ENCODE measurements at places on chromosomes 3 and 15. TPM values are rescaled to one million over a fixed set of nuclear protein-coding genes. Genes with fewer than 3 reads are reported as not detected.

Gene SIDT1
- 0.66 TPM for total RNA-seq

DNA sequence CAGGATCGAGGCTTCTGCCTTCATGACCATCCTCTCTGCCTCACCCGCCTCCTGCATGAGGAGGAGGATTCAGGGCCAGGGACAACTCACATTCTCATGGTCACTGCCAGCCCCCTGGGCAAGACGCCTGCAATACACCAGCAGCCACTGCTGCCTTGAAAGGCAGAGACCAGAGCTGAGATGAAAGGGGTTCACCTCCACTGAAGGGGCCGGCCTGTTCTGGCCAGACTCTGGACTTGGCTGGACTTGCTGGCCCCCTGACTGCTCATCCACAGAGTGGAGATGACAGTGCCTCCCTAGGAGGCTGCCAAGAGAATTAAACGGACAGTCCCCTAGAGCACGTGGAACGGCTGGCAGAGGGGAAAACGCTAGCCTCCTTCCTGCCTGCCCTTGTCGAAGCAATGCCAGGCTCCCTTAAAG, 35.2 kb downstream of the MGLL start:
- peak; percentile 87 for DNase-seq

- DNase-seq, result no peak
These were observed 419 bp upstream of the CALML4 start for GRCh38 chr15:68205558-68205944.

Gene SLC28A1
- 0.42 TPM for total RNA-seq

- DNase-seq, result no peak
These were observed 6.9 kb downstream of the CAND2 start for GRCh38 chr3:12803371-12803770.

Gene ADAMTSL3
- total RNA-seq, result 31.3 TPM

Gene ZWILCH
- 2.2 TPM for total RNA-seq

Gene SCN11A
- total RNA-seq, result 0.06 TPM

Gene SPESP1
- 2.0 TPM for total RNA-seq

Gene LRRC3B
- total RNA-seq, result not detected

DNA sequence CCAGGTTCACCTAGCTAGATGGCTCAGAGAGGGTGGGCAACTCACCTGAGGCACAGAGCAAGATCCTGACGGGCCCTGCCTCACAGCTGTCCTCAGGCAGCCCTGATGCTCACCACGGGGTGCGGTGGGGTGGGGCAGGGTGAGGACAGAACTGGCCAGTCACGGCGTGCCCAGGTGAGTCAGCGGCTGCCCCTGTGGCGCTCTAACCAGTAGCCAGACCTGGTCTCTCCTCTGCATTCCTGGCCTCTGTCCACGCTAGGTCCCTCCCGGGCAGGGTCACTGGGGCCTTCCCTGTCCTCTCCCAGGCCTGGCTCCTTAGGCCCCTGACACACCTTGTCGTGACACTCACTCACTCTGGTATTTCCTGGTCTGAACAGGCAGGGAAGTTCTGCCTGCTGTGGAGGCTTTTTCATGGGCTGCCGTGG, 901 bp downstream of the ALS2CL start:
- no peak for DNase-seq

GRCh38 chr15:79089890-79090486, 592 bp downstream of the RASGRF1 start:
- DNase-seq, result no peak

- no peak for DNase-seq
These were observed 114.3 kb upstream of the ARHGEF3 start for GRCh38 chr3:56915966-56916586.

Gene GOLGA8K
- 1.5 TPM for total RNA-seq

- DNase-seq, result no peak
These were observed 1.7 kb downstream of the OXNAD1 start for GRCh38 chr3:16266714-16267113.

- no peak for DNase-seq
These were observed 592.4 kb downstream of the DIPK2A start for GRCh38 chr3:144564011-144564410.

Gene SNTN
- total RNA-seq, result not detected

- DNase-seq, result peak; percentile 38
These were observed 19.4 kb downstream of the GXYLT2 start for GRCh38 chr3:72907131-72907711.

Gene ARHGAP11A
- total RNA-seq, result 3.2 TPM

DNA sequence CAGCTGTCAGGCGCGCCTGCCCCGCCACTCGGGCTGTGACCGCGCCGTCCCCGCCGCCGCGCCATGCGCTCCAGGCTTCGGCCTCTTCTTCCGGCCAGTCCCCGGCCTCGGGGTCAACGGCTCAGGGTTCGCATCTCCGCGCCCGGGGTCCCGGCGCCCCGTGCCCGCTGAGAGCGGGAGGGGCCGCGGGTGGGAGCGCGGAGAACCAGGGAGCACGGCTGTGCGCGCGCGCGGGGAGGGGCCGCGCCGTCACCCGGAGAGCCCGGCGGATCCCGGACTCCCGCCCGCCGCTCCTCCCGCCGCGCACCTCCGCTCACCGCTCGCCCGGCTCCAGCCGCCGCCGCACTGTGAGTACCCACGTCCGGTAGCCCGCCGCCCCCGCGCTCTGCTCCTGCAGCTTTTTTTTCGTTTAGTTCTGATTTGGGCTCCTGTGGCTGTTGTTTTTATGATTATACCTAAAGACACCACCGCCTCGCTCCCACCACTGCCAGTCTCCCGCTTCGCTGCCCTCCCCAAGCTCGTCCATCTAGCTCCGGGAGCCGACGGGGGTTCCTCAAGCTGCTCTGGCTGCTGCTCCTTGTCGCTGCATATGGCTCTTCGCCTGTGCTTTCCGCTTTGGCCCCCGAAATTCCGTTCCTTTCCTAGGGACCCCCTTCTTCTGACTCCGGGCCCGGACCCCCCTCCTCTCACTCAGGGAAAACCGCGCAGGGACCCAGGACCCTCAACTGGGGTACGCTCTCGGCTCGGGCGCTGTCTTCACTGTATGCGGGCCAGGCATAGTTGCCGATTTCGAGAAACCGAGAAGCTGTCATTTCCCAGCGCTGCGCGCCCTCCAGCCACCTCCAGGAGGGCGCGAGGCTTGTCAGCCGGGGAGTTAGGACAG, 1.8 kb upstream of the SKOR1 start:
- no peak for DNase-seq

Gene TUBGCP4
- total RNA-seq, result 11.4 TPM

- no peak for DNase-seq
These were observed 5.8 kb upstream of the MTMR10 start for GRCh38 chr15:30997270-30997669.

Gene SHC4
- 2.6 TPM for total RNA-seq

Gene UQCC5
- 64.2 TPM for total RNA-seq

GRCh38 chr3:27590437-27591298, 106.5 kb upstream of the SLC4A7 start:
- no peak for DNase-seq

DNA sequence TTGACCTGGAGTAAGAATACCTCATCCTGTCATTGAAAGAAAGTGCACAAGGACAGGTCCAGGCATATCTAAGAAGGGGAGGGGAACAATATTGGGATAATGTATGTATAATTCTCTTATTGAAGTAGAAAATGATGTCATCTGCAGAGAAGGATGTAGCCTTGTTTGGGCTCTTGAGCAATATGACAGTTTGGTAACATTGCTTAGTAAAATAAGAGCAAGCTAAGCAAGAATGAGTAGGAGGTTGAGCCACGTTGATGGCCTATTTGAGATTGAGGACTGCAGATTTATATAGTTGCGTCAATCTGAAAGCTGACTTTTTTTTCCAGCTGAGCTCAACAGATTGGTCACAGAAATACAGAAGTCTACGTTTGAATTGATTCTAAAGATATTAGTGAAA, 145.2 kb downstream of the FILIP1L start:
- no peak for DNase-seq

Gene ULK4
- 18.0 TPM for total RNA-seq

Data from right cardiac atrium (tissue), 5 donors.